ENCODE measurements at places on chromosomes 16 and 17. TPM values are rescaled to one million over a fixed set of nuclear protein-coding genes. Genes with fewer than 3 reads are reported as not detected.

DNAI2 gene
- total RNA-seq = not detected

GRCh38 chr17:13833921-13834320, 232.2 kb upstream of the HS3ST3A1 start:
- no peaks in the 10 kb centered on the region for H3K4me1 ChIP-seq
- no peak overlapping the region for H3K27ac ChIP-seq
- no peaks in the 10 kb centered on the region for H3K36me3 ChIP-seq
- no peak overlapping the region for H3K4me3 ChIP-seq
- H3K27me3 ChIP-seq = no peaks in the 10 kb centered on the region

DNA sequence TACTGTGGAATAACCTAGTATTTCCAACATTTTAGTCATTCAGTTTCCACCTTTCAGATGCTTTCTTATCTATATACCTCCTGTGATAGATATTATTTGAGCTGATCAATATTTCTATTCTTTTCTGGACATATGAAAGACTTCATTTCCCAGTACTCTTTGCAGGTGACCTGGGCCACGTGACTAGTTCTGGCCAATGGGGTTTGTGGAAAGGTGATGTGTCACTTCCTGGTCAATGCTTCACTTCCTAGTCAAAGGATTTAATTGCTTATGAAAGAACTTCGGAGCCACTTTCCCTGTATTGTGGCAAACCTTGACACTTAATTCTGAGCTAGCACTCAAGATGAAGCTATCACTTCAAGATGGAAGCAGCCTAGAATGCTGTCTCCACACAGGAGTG, 248.9 kb upstream of the FOXF1 start:
- no peak overlapping the region for H3K27ac ChIP-seq
- H3K36me3 ChIP-seq = no peaks in the 10 kb centered on the region
- no peak overlapping the region for H3K4me3 ChIP-seq
- no peaks in the 10 kb centered on the region for H3K27me3 ChIP-seq

NOG gene
- not detected for total RNA-seq

DNA sequence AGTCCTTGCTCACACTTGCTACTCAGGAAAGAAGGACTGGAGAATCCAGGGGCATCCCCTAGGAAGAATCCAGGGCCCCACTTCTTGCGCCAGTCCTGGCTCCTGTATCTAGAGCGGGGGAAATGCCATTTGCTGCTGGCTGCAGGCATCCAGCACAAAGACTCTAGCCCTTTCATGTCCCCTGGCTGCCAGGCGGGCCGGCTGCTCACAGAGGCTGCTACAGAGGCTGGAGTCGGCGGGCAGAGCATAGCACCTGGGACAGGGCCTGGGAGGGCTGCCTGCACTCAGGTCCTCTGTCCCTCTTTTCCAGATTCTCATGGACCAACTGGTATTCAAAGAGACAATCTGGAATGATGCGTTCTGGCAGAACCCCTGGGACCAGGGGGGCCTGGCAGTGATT, 13.8 kb downstream of the SMIM5 start:
- DNase-seq = no peak
- H3K4me3 ChIP-seq = no peak overlapping the region
- H3K36me3 ChIP-seq = no peaks in the 10 kb centered on the region

DNA sequence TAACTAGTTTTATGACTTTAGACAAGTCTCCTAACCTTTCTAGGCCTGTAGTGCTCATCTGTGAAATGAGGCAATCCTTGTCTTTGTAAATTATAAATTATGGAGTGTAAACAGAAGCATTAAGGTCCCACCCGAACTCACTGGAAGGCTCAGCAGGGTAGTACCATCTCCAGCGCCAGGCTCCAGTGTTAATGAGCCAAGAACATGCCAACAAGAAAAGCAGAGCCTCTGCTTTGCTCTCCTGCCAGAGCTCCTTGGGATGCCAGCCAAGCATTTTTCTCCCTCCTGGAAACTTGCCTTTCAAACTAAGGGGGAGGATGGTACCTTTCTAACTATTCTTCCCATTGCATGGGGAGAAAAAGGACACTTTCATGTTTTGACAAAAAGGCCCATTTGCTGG, 14.9 kb downstream of the LIMD2 start:
- no peak overlapping the region for H3K4me3 ChIP-seq
- no peaks in the 10 kb centered on the region for H3K27me3 ChIP-seq
- H3K36me3 ChIP-seq = no peaks in the 10 kb centered on the region
- no peak for DNase-seq

GRCh38 chr17:4850246-4850645, 17.1 kb downstream of the MINK1 start:
- DNase-seq = no peak
- no peaks in the 10 kb centered on the region for H3K4me1 ChIP-seq
- no peaks in the 10 kb centered on the region for H3K27me3 ChIP-seq
- H3K27ac ChIP-seq = peak overlapping the region; percentile 33
- H3K4me3 ChIP-seq = no peak overlapping the region

DNA sequence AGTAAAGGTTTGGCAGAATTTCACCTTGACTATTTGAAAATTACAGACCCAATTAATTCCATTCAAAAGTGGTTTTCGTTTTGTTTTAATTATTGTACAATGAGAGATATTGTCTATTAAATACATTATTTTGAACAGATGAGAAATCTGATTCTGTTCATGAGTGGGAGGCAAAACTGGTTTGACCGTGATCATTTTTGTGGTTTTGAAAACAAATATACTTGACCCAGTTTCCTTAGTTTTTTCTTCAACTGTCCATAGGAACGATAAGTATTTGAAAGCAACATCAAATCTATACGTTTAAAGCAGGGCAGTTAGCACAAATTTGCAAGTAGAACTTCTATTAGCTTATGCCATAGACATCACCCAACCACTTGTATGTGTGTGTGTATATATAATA, 72.6 kb downstream of the CDK12 start:
- no peak overlapping the region for H3K27ac ChIP-seq
- peaks cover 3% of the 10 kb centered on the region for H3K36me3 ChIP-seq
- no peak for DNase-seq
- H3K4me1 ChIP-seq = no peaks in the 10 kb centered on the region

DNA sequence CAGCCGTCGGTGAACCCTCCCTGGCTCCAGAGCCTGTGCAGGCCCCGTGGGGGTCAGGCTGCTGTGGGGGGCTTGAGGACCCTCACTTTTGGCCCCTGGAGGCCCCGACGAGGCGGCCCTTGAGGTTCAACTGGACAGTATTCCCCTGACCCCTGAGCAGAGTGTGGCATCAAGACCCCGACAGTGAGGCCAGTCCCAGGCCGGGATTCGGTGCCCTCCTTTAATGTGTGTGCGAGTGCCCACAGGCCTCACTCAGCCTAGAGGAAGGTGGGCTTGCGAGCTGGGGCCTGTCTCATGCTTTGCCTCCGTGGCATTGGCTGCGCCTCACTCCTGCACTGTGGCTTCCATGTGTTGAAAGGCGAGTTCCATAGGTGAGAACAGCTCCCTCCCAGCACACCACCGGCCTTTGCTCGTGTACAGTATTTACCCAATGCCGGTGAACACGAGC, 94.5 kb downstream of the METRNL start:
- H3K4me3 ChIP-seq = no peak overlapping the region
- no peaks in the 10 kb centered on the region for H3K27me3 ChIP-seq
- H3K36me3 ChIP-seq = no peaks in the 10 kb centered on the region
- H3K4me1 ChIP-seq = no peaks in the 10 kb centered on the region

- no peaks in the 10 kb centered on the region for H3K36me3 ChIP-seq
- peaks cover 10% of the 10 kb centered on the region for H3K4me1 ChIP-seq
- no peak overlapping the region for H3K4me3 ChIP-seq
- no peak overlapping the region for H3K27ac ChIP-seq
- peaks cover 5% of the 10 kb centered on the region for H3K27me3 ChIP-seq
Measured at GRCh38 chr16:3028716-3029319, 5.0 kb downstream of the THOC6 start.

GRCh38 chr16:46632778-46633733, 11.9 kb upstream of the SHCBP1 start:
- H3K27me3 ChIP-seq = no peaks in the 10 kb centered on the region
- no peaks in the 10 kb centered on the region for H3K36me3 ChIP-seq
- no peak overlapping the region for H3K27ac ChIP-seq
- no peaks in the 10 kb centered on the region for H3K4me1 ChIP-seq

TMEM97 gene
- 1.5 TPM for total RNA-seq

All from uterus (tissue), 4 donors.